ENCODE measurements at places on chromosomes 1 and 21.

GRCh38 chr1:8409606-8410005, 91.7 kb downstream of the SLC45A1 start:
- DNase-seq, result no peak

- DNase-seq, result peak; percentile 29
These were observed 2.2 kb upstream of the IRF6 start for GRCh38 chr1:209808059-209808581.

DNA sequence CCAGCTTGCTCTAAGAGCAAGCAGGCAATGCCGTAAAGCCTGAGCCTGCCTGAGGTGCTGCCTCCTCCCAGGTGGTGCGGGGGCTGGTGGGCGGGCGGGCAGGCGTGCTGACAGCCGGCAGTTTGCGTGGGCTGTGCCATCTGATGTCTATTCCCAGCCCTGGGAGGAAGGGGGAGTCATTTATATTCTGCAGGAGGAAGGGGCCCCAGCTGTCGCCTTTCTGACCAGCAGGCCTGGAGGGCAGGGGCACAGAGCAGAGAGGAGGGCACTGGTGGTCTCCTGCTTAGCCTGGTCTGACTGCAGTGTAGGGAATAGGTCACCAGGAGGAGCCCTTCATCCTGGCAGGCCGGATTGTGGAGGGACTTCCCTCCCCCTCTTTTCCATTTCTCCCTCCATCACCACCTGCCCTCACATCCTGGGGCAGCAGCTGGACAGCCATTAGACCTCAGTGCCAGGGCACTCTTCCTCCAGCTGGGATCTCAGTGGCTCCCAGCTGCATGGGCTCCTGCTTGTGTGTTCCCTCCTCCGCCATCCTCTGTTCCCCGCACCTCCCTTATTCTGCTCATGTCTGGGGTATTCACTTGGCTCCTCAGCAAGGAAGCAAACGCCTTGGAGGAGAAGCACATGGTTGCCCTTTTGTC, 4.4 kb downstream of the CYB561D1 start:
- no peak for DNase-seq

DNA sequence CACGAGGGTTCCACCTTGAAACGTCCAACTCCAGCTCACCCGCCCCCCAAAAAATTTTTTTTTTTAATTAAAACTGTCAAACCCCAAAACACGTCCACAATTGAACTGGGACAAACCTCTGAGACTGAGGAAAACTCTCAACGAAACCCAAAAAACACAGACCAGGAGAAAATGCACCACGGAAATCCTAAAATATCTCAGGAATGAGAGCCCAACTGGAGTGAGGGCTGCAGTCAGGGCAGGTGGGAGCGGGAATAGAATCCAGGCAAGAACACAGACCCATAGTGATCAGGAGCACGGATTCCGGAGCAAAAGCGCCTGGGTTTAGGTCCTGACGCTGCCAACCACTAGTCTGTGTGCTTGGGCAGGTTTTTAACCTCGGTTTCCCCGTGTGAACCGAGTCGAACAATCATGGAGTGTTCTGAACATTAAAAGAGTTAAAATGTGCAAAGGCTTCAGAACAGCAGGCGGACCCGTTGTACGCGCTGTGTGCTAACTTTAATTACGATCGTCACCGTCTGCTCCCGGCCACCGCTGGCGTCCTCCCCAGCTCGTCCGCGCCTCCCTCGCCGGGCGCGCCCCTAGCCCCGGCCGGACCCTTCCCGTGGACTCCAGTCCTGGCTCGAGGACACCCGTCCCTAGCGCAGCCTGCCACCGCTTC, 624 bp downstream of the ARHGAP29 start:
- no peak for DNase-seq

GRCh38 chr1:8512504-8512903, 194.6 kb downstream of the SLC45A1 start:
- DNase-seq, result no peak

DNA sequence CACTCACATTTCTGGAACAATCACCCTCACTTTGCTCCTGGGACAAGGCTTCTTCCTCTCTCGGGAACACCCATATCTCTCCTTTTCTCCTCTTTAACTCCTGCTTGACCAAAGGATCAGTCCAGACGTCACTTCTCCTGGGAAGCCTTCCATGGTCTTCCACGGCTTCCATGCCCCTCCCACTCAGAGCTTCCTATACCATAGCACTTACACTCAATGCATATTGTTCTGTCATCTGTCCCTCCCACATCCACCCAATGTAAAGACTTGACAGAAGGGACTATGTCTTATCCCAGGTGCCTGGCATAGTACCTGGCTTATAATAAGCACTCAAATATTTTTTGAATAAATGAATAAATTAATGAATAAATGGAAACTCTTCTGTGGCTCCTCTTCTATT, 28.2 kb downstream of the CD34 start:
- DNase-seq, result no peak

GRCh38 chr21:17352996-17353655, 159.7 kb upstream of the CXADR start:
- DNase-seq, result peak; percentile 93

GRCh38 chr1:152412756-152413155, 1.3 kb downstream of the CRNN start:
- DNase-seq, result no peak

- no peak for DNase-seq
These were observed 1.2 kb downstream of the PIK3C2B start for GRCh38 chr1:204493145-204493983.

DNA sequence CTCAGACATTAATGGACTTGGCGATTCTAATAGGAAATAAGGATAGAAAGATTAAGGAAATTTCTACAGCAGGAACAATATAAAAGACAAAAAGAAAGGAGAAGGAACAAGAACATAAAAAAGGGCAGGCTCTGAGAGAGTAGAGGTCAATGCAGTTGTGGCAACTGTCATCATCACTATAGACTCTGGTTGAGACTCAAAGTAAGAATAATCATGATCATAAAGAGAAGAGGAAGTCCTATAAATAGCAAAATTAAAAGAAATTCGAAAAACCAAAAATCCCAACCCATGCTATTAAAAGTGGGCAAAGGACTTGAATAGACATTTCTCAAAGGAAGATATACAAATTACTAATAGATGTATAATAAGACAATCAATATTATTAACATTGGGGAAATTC, 14.4 kb upstream of the XCL1 start:
- no peak for DNase-seq

GRCh38 chr1:244659694-244660093, 6.8 kb downstream of the DESI2 start:
- DNase-seq, result no peak

- DNase-seq, result no peak
These were observed 4.2 kb upstream of the SHISAL2A start for GRCh38 chr1:52628614-52629324.

DNA sequence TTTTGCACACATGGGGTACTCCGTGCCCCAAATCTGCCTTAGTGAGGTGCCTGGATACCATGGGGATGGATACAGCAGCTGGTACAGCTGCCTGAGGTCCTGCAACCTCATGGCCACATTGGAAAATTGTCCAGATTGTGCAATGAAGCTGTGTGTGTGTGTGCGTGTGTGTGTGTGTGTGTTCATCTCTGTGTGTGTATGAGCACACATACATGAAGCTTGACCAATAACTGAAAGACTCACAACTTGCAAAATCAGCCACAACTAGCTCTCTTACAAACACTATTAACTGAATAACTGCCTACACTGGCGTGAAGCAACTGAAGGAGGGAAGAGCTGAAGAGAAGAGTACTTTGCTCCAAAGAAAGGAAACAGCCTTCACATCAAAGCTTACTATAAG, 78.1 kb downstream of the ERG start:
- DNase-seq, result no peak

- peak; percentile 50 for DNase-seq
These were observed 28.2 kb downstream of the TCEANC2 start for GRCh38 chr1:54081306-54082270.

DNA sequence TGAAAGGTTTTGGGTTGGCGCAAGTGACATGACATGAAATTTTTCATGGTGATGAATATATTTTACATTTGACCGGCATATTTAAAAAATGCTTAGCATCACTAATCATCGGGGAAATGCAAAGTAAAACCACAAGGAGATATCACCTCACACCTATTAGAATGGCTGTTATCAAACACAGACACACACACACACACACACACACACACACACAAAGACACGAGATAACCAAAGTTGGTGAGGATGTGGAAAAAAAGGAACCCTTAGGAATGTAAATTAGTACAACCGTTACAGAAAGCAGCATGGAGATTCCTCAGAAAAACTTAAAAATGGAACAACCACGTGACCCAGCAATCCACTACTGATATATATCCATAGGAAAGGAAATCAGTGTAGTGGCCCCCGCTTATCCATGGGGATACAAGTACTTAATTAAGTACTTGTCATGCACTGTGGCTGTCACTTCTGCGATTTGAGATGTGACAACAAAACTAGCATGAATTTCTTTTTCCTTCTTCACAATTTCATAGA, 15.9 kb upstream of the PRELP start:
- DNase-seq, result no peak

DNA sequence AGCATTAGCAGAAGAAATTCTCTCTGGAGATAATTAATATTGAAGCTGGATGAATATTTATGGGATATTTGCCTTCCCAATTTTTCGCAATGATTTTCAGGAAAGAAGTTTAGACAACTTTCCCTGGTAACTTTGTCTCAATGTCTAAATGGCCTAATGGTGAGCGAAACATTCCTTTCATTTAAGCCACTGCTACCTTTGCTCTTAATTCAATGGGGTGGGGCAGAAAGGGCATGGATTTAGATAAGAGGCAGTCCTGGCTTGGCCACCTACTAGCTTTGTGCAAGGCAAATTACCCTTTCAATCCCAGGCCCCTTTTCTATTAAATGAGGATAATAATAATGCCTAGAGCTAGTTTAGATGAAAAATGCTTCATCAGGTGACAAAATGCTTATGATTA, 27.1 kb upstream of the LYST start:
- DNase-seq, result no peak

DNA sequence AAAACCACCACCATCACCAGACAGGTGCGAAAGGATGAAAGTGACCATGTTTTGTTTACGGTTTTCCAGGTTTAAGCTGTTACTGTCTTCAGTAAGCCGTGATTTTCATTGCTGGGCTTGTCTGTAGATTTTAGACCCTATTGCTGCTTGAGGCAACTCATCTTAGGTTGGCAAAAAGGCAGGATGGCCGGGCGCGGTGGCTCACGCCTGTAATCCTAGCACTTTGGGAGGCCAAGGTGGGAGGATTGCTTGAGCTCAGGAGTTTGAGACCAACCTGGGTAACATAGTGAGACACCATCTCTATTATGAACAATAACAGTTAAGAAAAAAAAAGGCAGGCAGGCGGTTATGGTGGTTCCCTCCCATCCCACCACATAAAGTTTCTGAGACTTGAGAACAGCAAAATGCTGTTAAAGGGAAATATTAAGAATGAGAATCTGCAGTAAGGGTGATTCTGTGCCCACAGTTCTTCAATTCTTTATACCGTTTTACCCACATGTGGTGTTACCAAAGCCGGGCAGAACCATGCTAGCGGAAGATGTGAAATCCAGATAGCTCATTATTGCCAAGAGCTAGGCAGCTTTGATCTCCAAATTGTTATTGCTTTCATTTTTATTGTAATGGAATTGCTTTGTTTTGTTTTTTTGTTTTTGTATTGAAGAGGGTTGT, 34.5 kb upstream of the TDRD10 start:
- DNase-seq, result no peak

DNA sequence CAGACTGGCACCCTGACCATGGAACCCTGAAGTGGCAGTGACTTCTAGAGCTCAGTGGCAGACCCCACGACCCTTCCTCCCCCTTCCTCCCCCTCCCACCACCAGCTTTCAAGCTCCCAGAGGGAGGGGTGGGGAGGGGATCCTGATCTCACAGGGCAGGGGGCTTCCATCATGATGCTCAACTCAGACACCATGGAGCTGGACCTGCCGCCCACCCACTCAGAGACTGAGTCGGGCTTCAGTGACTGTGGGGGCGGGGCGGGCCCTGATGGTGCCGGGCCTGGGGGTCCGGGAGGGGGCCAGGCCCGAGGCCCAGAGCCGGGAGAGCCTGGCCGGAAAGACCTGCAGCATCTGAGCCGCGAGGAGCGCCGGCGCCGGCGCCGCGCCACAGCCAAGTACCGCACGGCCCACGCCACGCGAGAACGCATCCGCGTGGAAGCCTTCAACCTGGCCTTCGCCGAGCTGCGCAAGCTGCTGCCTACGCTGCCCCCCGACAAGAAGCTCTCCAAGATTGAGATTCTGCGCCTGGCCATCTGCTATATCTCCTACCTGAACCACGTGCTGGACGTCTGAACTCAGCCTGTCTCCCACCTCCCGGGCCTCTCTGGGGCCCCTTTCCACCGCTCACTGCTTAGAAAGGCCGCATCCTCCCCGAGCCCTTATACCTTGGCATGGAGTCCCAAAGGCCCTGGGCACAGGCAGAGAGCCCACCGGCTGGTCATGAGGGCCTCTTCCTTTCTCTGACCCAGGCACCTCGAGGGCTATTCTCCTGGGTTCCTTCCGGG, 3.9 kb downstream of the NHLH1 start:
- no peak for DNase-seq

DNA sequence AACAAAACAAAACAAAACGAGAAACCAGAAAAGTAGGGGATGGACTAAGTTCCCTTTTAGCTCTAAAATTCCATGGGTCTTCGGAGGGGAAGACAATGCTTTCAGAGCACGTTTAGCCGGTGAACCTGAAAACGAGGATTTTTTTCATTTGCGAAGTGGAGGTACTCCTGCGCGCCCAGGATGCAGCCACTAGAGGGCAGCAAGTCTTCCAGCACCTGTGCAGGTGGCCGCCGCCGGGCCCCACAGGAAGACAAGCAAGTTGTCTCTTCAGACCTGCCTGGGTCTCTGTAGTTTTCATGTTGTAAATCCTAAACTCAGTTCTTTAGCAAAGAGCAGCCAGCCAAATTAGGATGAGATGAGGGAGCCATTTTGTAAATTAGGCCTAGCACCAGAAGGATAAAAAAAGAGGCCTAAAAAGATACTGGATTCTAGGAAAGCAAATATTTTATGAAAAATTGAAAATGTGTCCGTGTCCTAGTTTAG, 17.7 kb upstream of the SNX27 start:
- DNase-seq, result peak; percentile 76

DNA sequence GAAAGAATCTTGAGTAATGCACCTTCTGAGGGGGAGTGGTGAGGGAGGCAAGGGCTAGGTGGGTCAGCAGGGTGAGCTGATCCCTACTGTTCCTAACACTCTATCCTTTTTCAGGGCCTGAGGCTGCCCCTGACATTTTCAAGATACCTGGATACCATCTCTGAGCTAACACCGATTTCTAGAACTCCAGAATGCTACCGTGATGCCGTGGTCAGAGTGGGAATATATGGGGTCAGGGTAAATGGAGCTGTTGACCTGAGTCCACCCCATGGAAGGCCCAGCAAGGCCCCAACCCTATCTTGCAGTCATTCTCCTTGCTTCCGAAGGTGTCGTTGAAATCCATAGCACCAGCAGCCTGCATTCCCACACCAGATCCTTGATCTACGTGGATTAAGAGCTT, 18.0 kb upstream of the PTPRF start:
- no peak for DNase-seq

- no peak for DNase-seq
These were observed 35.5 kb downstream of the CRP start for GRCh38 chr1:159678939-159679338.

DNA sequence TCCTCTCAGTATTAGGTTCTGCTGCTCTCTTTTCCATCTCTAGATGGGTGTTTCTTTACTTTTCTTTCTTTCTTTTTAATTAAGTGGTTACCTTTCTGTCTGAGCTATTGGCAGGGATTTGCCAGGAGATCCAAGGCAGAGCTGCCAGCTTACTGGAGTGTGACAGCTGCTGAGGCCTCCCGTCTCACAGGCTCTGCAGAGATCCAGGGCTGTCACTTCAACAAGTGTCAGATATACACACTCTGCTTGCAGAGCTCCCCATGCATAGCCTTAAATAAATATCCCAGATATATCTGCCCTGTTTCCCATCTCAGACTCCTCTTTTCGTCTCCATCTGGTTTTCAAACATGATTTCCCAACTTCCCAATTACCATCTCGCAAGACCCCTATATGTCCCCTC, 124.3 kb downstream of the NOS1AP start:
- DNase-seq, result no peak

Measured in NCI-H1436 (cell line).